T-cell (primary cell): ENCODE measurements at places on chromosomes 13 and 19. TPM values are rescaled to one million over a fixed set of nuclear protein-coding genes. Genes with fewer than 3 reads are reported as not detected.

The PSG6 gene
- not detected for total RNA-seq

DNA sequence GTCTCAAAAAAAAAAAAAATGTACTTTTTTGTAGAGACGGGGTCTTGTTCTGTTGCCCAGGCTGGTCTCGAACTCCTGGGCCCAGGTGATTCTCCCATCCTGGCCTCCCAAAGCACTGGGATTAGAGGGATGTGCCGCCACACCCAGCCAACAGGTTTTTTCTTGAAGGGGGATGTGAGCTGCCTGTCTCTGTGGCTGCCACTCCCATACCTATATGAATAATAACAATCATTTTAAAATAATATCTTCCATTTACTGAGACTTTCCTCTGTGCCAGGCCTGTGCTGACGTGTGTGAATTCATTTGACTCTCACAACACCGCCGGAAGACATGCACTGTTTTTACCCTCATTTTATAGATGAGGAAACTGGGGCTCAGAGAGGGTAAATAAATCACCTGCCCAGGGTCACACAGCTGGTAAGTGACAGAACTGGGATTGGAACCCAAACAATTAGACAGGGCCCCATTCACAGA, 7.2 kb upstream of the BCL3 start:
- no peak for DNase-seq

DNA sequence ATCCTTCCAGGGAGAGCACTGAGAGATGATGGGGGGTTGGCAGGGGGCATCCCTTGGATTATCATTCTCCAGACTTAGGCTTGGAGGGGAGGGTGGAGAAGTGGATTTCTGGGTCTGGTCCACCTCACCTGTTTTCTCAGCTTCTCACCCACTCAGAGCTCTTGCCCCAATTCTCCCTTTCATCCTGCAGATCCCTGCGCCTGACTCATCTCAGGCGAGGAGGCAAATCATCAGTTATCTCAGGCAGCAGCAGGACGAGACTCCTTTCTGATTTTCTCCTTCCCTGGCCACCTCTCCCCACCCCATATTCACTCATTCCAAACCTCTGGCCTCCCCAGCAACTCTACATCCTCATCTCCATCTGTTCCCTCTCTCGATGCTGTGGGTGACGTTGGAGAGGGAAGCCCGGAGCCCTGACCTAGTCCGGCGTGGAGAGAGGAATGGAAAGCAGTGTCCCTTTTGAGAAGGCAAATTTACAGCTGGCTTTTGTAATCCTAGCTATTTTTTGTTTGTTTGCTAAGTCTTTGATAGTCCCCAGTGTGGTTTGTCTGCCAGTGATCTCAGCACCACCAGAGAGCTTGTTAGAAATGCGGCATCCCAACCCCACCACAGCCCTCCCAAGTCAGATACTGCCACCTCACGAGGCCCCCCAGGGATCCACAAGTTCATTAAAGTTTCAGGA, 24.0 kb upstream of the TPT1 start:
- no peak for DNase-seq

DNA sequence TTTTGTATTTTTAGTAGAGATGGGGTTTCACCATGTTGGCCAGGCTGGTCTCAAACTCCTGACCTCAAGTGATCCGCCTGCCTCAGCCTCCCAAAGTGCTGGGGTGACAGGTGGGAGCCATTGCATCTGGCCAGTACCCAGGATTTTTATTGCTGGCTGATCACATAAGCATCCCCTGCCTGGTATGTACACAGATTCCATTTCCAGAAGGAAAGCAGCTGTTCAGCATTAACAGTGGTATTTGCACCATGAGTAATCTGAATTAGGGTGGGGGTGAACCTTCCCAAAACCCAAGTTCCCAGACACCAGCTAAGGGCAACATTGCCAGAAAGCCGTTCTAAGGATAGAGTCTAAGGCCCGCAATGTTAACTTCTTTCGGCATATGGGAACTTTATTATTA, 7.3 kb downstream of the ZNF555 start:
- DNase-seq, result no peak

The ELF1 gene
- 195 TPM for total RNA-seq

The ZNF578 gene
- total RNA-seq, result 3.9 TPM

DNA sequence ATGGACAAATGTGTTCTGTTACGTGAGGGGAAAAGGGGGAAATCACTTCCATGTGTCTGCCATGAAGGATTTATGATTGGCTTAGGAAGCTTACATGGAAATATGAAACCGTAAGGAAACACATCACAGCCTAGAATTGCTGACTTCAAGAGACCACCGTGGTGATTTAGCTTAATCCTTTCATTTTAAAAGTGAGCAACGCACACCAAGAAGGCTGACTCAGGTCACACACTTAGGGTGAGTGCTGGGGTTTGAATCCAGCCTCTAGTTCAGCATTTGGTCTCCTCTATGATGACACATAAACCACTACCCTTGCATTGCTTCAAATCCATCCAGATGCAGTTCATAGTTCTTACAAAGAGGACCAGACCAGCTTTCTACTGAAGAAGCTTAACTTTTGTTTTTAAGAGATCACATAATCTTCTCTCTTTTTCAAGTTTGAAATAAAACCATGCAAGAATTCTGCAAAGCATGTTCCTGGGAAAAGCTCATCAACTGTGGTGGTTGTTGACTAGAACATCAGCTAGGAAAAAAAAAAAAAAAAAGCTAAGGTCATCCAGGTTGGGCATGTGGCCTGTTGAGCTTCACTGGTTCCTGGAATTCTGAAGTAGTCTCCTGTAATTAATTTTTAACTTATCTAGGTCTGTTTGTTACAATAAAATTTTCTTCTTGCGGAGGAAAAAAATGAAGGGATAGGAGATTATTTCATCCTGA, 60.2 kb upstream of the KL start:
- no peak for DNase-seq

DNA sequence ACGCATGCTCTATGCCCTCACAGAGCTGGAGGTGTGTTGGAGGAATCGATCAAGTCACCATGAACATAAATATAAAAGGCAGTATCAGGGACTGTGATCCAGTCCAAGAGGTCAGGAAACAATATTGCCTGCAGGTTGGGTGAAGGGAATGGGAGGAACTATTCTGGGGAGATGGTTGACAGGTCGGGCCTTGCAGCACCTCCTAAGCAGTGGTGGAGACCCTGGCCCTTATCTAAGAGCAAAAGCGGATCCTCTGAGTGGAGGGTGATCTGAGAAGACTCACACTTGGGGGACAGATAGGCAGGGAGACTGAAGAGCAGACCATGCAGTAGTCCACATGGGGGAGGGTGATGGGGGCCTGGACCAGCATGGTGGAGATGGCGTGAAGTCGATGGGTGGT, 213.5 kb downstream of the SLC7A1 start:
- no peak for DNase-seq

DNA sequence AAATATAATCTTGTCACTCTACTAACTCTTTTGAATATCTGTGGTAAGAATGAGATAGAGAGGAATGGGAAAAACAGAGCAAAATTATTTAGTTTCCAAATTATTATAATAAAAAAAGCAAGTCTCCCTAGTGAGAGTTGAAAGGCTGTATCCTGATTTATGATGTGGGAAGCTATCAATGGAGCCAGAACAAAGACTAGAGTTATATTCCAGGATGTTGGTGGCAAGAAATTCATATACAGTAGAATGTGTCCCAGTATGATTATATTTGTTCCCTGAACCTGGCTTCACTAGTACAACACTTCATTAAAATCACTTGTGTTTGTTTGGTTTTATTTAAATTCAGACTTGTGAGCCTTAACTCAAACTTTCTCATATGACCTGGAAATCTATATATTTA, 630.3 kb downstream of the GPC5 start:
- no peak for DNase-seq

DNA sequence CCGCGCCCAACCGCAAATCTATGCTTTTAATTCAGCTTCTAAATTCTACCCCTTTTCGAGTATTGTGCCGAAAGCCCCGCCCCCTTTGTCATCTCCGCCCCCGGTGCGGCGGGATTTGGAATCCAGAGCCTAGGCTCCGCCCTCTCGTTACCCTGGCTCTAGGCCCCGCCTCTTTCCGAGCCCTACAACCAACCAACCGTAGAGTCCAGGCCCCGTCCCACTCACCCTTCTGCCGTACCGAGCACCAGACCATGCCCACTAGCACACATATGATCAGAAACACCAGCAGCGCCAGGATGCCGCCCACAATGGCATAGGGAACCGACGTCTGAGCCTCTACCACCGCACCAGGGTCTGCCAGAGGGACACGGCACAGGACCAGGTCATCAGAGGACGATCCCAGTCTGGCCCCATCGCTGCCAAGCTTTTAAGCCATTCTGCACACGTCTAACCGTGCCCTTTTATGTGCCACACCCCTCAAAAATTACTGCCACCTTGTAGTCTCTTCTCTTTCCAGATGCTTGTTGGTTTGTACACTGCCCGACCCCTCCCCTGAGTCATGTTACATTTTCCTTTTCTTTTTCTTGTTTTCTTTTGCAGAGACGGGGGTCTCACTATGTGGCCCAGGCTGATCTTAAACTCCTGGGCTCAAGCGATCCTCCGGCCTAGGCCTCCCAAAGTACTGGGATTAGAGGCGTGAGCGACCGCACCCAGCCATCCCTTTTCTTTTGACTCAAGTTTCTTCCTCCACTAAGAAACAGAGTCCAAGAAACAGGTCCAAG, 4.7 kb upstream of the ZNF428 start:
- DNase-seq, result no peak

DNA sequence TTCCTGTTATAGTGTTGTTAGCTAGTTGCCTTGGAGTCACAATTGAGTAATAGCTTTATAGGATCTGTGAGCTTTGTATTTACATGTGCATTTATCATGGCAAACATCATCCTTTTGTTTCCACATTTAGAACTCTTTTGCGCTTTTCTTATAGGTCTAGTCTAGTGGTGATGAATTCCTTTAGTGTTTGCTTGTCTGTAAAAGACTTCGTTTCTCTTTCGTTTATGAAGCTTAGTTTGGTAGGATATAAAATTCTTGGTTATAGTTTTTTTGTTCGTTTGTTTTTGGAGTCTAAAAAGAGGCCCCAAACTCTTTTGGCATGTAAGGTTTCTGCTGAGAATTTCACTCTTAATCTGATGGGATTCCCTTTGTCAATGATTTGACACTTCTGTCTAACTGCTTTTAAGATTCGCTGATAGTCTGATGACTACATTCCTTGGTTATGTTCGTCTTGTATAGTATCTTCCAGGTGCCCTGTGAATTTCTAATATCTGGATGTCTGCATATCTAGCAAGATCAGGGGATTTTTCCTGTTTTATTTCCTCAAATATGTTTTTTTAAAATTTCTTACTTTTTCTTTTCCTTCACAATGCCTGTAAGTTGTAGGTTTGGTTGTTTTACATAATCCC, 20.2 kb downstream of the DNAJC3 start:
- no peak for DNase-seq

- no peak for DNase-seq
Observed at GRCh38 chr19:30425885-30426838, 54.0 kb downstream of the ZNF536 start.

The CASP14 gene
- not detected for total RNA-seq

DNA sequence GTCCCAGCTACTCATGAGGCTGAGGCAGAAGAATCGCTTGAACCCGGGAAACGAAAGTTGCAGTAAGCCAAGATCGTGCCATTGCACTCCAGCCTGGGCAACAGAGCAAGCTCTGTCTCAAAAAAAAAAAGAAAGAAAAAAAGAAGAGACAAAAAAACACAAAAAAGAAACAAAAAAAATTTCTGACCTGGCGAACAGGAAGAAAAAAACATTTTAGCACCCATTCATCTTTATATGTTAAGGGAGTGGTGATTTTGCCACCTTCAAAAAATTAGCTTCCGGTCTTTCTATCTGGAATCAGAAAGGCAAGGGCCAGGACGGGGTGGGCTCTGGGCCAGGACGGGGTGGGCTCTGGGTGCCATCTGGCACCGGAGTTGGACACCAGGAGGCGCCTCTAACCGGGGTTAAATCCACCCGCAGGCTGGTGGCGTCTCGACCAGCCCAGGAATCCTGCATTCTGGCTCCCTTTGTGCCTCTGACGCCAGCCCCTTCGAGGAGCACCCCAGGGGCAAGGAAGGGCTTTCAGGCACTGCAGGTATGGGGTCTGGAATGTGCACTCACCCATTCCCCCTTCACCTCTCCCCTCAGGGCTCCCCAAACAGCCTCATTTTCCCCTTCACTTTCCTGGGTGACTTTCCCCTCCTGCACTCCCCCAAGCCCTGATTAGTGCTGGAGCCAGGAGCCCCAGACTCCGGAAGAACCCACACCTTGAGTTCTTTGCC, 10.4 kb upstream of the ZSWIM4 start:
- peak; percentile 69 for DNase-seq

DNA sequence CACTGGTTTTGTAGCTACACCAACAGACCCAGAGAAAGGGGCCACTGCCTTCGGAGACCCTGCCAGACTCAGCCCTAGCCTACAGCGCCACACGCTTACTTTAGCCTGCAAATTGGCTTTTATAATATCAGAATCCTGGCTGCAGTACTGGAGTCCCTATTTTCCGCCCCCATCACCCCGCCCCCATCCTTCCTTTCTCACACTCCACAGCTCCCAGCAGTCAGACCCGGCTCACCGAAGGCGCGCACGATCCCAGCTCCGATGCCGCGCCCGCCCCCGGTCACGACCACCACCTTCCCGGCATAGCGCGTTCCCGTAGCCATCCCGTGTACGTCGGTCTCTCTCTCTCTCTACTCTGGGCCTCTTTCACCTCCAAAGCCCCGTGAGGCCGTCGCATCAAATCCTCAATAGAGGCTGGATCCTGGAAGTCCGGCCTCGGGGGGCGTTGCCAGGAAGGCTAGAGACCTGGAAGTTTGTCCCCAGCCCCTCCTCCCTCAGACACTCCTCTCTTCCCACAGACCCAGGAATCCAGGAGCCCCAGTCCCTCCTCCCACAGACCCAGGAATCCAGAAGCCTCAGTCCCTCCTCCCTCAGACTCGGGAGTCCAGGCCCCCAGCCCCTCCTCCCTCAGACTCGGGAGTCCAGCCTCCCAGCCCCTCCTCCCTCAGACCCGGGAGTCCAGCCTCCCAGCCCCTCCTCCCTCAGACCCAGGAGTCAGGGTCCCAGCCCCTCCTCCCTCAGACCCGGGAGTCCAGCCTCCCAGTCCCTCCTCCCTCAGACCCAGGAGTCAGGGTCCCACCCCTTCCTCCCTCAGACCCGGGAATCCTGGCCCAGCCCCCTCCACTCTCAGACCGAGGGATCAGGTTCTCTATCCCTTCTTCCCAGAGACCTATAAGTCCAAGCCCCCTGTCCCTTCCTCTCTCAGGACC, at the start of gene HSD17B14:
HSD17B14 (minus strand) TSS at position 403 of the 929 bp plus-strand sequence; CDS start at position 323, 80 bp downstream.
- DNase-seq, result no peak

- no peak for DNase-seq
Observed at GRCh38 chr19:21317821-21318220, 11.4 kb downstream of the ZNF708 start.

GRCh38 chr13:74131227-74131626, 3.0 kb downstream of the KLF12 start:
- DNase-seq, result no peak

- peak; percentile 31 for DNase-seq
Observed at GRCh38 chr19:57830071-57830602, at the start of gene ZNF587B. ZNF587B (plus strand) TSS chr19:57830299; CDS start chr19:57830529, 230 bp downstream.

The ODAD3 gene
- not detected for total RNA-seq

The C19orf38 gene
- total RNA-seq, result 0.51 TPM

GRCh38 chr19:40533508-40533907, 43.2 kb upstream of the SHKBP1 start:
- no peak for DNase-seq

DNA sequence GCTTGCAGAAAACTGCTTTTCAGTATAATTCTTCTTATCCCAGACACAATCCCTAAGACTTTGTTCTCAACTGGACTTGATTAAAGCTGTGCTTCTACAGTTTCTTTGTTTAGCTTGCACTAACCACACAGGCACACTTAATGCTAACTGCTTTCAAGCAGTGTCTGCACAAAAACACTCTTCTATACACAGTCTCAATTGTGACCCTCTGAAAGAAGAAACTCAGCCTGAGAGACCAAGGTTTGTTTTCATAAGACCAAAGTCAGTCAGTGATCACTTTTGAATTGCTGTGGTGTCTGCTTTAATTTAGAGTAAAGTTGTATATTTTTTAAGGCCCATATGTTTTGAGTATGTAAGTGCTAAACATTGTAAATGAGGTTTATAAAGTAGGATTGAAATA, 431.2 kb downstream of the KCTD12 start:
- DNase-seq, result no peak
